ENCODE measurements at places on chromosomes 2 and 18.

GRCh38 chr18:10495936-10496335 lies 29.9 kb upstream of the NAPG start:
- DNase-seq: no peak

DNA sequence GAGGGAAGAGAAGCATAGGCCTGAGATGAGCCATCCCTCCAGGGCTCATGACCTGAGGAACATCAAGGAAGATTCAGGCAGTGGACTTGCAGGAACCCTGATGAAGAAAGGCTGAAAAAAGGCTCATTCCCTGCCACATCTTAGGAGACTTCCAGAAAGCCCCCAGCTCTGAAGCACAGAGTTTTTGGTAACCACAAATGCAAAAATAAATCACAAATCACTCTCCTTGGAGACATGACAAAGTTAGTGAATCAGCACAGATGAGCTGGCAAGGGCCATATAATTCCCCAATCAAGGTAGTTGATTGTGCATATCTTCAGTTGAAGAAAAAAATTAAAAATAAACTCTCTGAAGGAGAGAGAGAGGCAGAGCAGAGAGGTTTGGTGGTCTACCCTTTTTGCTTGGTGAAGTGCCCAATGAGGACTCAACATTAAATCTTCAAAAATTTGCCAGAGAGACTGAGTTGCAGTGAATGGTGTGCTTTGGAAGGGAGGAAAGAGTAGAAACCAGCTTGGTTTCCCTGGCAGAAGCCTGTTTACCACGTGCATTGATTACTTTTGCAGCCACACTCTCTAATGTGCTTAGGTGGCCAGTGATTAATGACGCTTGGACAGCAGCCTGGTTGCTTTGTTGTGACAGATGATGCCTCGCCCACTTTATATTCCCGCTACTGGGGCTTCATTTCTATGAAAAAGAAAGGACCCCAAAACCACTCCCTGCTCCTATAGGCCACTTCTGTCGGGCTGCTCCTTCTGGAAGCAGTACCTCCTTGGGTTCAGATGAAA lies 257.4 kb upstream of the SLC14A2 start:
- no peak for DNase-seq

DNA sequence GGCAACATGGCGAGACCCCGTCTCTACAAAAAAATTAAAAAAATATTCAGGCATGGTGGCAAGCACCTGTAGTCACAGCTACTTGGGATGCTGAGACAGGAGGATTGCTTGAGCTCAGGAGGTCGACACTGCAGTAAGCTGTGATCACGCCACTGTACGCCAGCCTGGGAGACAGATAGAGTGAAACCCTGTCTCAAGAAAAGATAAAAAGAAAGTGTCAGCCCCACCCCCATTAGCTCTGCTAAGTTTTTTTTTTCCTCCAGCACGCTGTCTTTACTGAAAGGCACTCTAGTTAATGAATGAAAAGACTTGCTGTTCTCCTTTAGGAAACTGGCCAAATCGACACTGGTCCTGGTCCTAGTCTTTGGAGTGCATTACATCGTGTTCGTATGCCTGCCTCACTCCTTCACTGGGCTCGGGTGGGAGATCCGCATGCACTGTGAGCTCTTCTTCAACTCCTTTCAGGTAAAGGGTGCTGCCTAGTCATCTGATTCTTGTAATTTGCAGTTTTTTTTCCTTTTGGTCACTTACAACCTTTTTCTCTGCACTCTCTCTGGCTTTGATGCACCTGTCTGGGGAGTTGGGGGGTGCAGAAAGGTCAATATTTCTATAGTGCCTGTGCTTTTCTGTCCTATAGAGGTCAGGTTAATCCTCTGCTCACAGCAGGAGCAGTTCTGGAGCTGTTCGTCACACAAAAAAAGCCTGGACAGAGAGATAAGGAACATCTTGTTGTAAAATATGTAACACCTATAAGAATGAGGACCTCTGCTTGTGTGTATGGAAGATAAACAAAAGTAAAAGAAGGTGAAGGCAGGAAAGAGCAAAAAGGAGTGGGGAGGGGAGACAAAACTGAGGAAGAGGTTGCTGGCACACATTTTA lies 82.3 kb downstream of the PTH2R start:
- no peak for DNase-seq

DNA sequence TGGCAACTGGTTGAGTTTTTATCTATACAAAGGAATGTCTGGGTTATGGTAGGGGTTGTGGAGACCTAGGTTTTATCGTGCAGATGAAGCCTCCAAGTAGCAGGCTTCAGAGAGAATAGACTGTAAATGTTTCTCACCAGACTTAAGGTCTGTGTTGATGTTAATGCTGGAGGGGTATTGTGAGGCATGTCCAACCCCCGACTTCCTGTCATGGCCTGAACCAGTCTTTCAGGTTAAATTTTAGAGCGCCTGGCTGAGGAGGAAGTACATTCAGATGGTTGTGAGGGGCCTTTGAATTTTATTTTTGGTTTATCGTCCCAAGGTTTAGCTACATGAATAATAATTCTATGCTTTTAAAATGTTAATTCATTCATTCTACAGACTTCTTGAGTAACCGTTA lies 435.1 kb downstream of the DLGAP1 start:
- no peak for DNase-seq

- no peak for DNase-seq
Measured at GRCh38 chr2:36376992-36377738, 21.6 kb downstream of the CRIM1 start.

- no peak for DNase-seq
Measured at GRCh38 chr18:26931659-26932058, 66.2 kb upstream of the AQP4 start.

- DNase-seq: no peak
Measured at GRCh38 chr2:24903161-24904103, 16.6 kb downstream of the ADCY3 start.

- no peak for DNase-seq
Measured at GRCh38 chr2:105403783-105404698, 5.2 kb upstream of the FHL2 start.

DNA sequence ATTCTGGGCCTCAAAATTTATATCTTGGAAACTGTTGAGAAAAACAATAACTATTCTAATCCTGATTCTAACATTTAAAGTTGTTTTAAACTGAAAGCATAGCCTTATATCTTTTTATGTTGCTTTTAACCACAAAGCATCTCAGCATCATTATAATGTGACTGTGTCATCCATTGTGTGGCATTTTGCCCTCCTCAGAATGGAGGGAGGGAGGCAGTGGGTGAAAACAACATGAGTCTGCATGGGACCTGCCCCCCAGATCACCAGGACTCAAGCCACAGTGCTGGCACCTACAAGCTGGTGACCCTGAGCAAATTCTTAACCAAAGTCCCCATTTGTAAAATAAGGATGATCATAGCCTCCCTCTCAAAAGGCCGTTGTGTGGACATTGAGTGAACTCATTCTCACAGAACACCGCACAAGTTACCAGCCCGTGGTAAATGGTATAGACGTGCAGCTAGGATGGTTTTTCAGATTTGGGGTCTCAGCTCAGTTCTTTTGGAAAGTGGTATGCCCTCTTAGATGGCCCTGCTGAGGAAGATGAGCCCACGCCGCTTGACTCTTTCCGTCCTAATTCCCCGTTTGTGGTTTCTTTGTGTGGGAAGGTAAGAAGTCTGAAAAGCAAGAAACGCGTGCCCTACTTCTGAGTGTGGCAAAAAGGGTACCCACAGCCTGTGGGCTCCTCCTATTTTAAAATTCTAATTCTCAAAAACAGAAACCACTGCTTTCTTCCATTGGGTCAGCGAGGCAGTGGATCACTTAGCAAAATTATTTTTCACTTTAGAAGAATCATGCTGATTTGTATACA lies 305.0 kb upstream of the ID2 start:
- DNase-seq: no peak

- no peak for DNase-seq
Measured at GRCh38 chr2:241859436-241860183, 916 bp upstream of the PDCD1 start.

DNA sequence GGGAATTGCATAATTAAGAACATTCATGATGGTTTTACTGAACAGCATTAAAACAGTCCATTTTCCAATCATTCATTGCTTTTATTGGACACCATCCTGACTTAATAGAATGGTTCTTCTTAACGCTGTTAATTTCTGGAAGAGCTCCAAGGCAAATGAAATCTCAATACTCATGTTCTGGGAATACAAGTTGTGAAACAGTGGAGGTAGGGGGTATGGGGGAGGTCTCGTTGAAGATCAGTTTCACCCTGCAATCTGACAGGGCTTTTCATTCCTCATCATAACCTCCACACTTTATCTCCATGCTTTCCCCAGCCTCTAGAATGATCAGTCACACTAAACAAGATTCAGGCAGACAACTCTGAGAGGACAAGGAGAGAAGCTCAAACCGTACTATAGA lies 113.6 kb downstream of the ETAA1 start:
- DNase-seq: no peak

DNA sequence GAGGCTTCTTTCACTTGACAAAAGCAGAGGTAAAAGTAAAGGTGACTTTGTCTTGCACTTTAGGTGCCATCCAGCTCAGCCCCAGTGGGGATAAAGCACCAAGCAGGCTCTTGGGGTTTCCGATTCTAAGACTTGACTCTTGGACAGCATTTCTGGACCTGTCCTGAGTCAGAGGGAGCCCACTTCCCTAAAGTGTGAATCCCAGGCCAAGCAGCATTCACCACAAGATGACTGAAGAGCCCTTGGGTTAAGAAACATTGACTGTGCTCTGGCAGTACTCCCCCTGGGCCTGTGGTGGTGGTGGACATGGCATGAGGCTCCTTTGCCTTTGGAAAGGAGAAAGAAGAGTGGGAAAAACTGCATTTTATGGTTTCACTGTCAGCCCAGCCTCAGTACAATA lies 638.0 kb upstream of the VRK2 start:
- DNase-seq: no peak

GRCh38 chr2:225662101-225662500 lies 262.6 kb downstream of the NYAP2 start:
- DNase-seq: no peak

DNA sequence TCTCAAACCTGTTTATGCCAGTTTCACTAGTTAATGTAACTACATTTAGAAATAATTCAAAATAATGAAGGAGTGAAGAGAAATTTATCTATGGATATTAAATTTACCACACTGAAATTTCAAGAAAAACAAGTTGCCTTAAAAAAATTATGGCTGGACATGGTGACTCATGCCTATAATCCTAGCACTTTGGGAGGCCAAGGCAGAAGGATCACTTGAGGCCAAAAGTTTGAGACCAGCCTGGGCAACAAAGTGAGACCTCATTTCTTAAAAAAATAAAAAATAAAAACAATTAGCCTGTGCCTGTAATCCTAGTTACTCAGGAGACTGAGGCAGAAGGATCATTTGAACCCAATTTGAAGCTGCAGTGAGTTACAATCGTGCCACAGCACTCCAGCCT lies 29.9 kb downstream of the HDLBP start:
- no peak for DNase-seq

GRCh38 chr2:119741868-119742267 lies 17.9 kb upstream of the PTPN4 start:
- DNase-seq: no peak

GRCh38 chr18:68447286-68447685 lies 267.6 kb downstream of the TMX3 start:
- DNase-seq: no peak

DNA sequence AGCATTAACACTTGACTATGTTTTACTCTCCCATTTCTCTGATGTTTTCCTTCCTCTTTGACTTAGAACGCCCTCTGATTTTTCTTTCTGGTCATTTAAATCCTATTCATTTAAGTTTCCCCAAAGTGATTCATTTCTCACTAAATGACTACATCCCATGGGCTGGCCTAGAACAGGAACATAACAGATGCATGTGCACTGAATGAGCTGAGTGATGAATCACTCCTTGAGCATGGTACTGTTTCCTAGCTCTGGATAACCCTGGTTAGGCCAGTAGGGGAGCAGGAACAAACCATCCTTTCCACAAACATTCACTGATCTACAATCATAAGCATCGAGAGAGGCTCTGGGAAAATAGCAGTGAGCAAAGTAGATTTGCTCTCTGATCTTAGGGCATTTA lies 221.9 kb upstream of the SETBP1 start:
- no peak for DNase-seq

DNA sequence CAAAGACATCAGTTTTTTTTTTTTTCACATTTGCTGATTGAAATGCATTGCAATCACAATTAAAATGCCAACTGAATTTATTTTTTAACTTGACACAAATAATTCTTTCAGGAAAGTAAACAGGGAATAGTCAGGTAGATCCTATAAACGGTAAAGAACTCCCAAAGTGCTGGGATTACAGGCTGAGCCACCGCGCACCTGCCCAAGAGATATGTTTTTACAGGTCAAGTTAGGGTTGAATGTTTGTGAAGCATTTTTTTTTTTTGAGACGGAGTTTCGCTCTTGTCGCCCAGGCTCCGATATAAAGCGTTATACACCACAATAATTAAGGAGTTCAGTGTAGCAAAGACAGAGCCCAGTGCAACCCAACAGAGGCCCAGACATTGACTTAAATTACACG lies 15.1 kb downstream of the ITM2C start:
- DNase-seq: no peak
